Activated naive CD4-positive, alpha-beta T cell treated with anti-CD3 and anti-CD28 coated beads for 36 hours (primary cell): ENCODE measurements at places on chromosomes 5 and 9.

DNA sequence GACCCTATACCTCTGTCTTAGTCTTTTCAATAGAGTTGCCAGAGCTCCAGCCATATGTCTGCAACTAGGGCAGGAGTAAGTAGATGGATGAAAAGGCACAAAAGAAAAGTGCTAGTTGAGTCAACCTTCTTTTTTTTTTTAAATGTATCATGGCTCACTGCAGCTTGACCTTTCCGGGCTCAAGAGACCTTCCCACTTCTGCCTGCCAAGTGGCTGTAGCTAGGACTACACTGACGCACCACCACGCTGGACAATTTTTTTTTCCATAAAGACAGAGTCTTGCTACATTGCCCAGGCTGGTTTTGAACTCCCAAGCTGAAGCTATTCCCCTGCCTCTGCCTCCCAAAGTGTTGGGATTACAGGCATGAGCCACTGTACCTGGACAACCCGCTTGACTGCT is 27.3 kb downstream of the FOXE1 start:
- no peak for DNase-seq

- DNase-seq = peak; percentile 57
Measured at GRCh38 chr5:58887721-58888409, 305.0 kb downstream of the RAB3C start.

GRCh38 chr5:102975457-102976182 is 144.3 kb downstream of the GIN1 start:
- DNase-seq = no peak

DNA sequence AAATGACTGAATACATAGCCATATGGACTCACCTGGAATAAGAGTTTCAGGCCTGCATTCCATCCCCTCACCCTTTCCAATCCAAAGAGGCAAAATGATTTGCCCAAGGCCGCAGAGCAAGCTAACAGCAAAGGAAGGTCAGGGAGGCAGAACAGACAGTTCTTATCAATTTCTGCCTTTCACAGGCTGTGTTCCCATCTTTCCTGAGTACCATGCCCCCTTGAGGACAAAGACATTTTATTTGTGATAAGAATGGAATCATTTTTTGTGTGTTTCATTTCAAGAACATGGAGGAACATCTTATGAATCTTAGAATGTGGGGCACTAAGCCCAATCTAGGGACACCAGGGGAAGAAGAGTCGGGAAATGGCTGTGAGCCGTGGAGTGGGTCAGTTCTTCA is 13.9 kb downstream of the LHFPL2 start:
- no peak for DNase-seq

- DNase-seq = no peak
Measured at GRCh38 chr9:27168496-27168895, 59.5 kb downstream of the TEK start.

DNA sequence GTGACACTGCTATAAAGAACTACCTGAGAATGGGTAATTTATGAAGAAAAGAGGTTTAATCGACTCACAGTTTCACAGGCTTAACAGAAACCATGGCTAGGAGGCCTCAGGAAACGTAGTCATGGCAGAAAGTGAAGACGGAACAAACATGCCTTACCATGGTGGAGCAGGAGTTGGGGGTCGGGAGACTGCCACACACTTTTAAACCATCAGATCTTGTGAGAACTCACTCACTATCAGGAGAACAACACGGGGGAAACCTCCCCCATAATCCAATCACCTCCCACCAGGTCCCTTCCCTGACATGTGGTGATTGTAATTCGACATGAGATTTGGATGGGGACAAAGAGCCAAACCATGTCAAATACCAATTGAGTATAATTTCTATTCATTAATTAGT is 2392.6 kb upstream of the C9orf72 start:
- DNase-seq = no peak
